Non-pigmented ciliary epithelial cell (primary cell): ENCODE measurements at places on chromosomes 7 and 10.

- no peak for DNase-seq
Observed at GRCh38 chr10:132078746-132079345, 13.1 kb downstream of the JAKMIP3 start.

DNA sequence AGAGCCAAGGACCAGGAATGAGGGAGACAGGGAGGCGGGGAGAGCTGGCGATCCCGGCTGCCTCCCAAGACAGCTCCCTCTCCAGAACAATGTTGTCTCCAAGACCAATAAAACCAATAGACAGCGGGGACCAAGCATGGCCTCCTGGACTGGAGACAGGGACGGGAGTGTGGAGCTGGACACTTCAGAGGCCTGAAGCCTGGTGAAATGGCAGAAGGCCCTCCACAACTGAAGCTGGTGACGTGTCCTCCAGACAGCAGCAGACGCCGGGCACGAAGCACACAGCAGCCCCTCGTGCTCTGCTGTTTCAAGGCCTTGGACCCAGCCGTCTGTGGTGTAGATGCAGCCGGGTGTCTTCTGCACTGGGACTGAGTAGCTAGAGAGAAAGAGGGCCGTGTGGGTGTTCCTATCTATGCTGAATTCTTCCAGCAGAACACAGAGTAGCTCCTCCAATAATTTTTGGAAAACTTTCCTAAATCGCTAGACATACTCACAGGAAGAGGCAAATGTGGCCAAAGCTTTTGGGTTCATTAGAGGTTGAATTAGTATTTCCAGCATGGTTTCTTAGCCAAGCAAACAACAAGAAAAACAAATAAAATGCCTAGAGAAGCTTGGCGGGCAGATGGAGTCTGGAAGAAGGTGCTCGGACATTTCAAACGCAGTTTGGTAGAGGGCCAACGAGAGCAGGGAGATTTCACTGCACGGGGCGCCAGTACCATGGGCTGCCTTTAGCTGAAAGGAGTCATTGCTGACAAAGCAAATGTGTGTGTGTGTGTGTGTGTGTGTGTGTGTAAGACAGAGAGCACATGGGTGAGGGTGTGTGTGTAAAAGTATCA lies 570.4 kb downstream of the TCERG1L start:
- DNase-seq, result no peak

GRCh38 chr10:22319547-22319979 lies 1.3 kb upstream of the BMI1 start:
- no peak for DNase-seq

DNA sequence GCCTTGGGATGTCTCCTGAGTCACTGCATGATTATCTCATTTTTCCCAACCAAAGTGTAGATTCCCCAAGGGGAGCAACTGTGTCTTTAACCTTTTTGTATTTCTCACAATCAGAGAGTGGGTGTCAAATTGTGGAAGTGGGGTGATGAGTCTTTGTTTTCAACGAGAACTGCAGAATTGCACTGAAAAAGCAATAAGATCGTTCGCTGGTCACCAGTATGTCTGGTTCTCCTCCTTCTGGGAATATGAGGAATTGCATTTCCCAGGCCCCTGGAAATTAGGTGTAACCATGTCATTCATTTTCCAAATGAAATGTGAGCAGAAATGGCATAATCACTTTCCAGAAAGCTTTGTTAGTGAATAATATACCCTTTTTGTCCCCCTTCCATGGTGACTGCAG lies 326.9 kb downstream of the GPAM start:
- DNase-seq, result no peak

GRCh38 chr10:95275726-95276366 lies 15.0 kb downstream of the PDLIM1 start:
- DNase-seq, result no peak

DNA sequence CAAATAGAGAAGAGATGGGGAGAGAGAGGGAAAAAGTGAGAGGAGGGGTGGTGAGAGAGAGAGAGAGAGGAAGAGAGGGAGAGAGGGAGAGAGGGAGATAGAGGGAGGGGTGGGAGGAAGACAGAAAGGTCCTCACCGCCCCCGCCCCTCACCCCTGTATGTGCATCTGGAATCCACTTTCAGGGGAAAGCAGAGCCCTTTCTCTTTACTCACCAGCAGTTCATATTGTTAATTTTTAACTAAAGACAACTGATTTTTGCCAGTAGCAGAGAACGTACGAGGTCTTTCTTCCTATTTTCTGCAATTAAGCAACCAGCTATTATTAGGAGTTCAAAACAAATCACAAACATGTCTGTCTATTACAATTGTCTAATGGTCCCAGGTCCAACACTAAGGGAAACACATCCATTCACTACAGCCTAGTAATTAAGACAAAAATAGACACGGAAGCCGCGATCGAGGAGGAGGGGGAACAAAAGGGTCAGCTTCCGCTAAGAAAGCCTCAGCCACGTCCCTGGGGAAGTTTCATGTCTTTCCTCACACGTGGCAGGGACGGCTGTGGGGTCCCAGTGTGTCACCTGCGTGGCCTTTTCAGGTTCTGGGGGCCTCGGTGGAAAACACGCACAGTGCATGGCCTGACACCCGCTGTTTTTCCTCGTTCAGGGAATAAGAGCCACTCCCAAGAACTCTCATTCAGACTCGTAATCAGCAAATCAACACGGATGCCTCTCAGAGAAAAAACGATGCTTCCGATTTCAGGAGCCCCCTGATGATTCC lies 572.0 kb downstream of the PTPRN2 start:
- no peak for DNase-seq

DNA sequence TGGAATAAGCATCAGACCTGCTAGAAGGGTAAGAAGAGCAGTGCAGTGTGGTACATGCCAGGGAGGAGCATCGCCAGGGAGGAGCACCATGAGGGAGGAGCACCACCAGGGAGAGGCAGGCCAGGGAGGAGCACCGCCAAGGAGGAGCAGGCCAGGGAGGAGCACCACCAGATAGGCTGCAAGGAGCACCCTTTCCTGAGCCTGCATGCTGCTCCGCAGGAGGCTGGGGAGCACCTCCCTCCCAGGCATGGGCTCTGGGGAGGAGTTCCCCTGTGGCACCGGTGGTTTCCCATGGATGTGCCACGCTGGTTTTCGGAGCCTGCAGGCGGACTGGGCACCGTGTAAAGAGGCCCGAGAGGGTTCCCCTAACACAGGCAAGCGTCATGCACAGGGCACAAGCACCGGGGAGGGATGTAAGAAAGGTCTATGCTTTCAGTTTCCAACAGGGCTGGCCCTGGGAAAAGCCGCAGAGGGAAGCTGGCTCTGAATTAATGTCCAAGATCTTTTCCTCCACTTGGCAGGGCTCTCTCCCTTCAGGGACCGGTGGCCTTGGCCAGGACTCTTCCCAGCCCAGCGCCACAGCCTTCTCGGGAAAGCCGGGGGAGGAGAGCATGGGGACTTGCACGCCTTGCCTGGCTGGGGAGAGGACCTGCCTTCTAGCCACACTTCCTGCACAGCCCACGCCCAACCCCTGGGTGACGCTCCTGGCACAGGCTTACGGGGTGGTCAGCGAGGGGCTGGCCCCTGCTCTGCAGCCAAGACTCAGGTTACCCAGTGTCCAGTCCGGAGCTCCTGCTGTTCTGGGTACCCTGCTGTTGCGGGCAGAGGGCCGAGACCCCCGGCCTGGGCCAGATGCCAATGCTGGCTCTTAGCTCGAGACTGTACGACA lies 11.5 kb upstream of the GPER1 start:
- DNase-seq, result no peak

GRCh38 chr10:114131094-114131493 lies 42.9 kb downstream of the CCDC186 start:
- DNase-seq, result no peak

DNA sequence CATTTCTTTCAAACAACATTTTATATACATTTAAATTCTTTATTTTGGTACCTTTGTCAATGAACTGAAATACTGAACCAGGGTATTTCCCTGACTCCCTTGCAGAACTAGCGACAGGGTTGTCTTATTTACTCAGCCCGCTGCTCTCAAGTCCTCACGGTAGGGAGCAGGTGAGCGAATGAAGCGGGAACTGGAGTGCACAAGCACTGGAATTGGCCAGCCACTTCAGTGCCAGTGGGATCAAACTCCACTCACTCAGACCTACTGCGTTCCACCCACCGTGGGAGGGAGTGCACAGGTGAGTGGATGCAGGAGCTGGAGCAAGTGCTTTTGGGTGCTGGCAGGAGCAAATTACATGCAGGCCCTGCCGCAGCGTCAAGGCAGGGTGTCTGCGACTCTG lies 28.1 kb upstream of the NEUROD6 start:
- DNase-seq, result no peak

GRCh38 chr7:95026421-95027072 lies 119.2 kb downstream of the PPP1R9A start:
- no peak for DNase-seq

- DNase-seq, result no peak
Observed at GRCh38 chr7:8411103-8411502, 22.3 kb upstream of the NXPH1 start.

DNA sequence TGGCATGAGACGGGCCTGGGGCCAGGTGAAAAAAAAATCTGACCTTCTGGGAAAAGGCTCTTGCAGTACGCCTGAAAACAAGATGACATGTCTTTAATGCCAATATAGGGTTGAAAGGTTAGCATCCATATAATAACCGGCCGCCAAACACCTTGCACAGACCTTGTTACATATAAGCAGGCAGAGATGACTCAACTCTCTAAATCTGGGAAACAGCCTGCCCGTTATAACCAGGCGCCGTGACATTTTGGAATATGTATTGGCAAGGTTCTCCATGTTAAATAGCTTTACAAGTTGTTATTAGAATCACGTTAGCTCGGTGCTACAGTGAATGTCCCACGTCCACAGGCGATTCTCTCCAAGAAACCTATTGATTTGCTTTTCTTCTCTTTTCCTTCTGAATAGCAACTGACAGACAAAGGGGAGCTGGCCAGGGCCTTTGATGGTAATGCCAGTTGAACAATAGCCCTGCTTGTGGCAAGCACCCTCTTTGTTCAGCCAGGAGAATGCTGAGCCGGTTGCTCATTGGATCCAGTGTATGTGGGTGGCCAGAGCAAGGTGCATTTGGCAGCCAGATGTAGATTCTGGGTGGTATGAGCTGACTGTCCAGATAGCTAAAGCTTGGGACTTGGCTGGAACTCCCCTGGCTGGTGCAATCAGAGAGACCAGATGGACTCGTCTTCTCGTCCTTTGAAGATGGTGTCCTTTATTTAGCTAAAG lies 80.1 kb upstream of the AUTS2 start:
- no peak for DNase-seq

- no peak for DNase-seq
Observed at GRCh38 chr10:90047243-90047729, 345.9 kb downstream of the KIF20B start.

DNA sequence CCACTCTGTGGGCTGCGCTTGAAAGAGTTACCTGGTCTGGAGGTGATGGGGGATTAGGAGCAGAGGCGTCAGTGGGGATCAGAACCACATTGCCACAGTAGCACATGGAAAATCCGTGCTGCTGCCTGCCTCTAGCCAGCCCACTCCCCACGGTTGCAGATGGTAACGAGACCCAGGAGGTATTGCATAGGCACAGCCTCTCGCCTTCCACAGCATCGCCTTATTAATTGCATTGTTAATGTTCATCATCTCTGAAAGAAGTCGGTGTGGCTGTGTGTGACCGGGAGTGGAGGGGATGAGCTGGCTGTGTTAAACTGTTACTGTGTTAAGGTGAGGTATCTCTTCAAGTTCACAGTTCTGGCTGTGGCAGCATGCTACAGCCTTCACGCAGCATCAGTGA lies 35.2 kb upstream of the LRRC4 start:
- DNase-seq, result no peak

DNA sequence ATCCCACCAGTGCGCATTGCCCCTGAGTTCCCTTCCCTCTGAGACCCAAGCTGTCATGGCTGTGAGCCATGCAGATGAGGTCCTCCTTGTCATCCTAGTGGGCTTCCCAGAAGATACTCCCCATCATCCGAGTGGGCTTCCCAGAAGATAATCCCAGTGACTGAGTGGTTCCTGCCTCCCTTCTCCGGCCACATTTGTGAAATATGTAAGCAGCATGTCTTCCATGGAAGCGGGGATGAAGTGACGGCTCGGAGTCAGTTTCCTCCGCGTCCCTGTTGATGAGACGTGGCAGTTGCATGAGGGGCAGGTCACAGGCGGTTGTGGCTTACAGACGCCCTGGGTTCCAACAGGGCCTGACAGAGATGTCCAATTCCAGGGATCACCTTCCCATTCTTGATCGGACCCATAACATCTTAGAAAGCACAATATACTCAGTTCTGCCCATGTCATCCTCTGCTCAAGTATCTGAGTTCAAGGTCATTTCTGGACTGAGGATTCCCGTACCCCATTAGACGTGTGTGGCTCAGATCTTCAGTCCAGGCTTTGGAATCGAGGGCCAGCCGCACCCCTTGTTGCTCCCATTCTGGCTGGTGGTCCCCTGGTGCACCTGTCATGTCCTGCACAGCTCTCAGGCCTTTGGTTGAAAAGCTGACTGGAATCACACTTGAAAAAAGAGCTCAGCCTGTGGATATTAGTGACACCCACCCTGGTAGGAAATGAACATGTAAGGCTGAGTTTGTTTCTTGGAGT lies 166.9 kb downstream of the PTPRN2 start:
- no peak for DNase-seq

- DNase-seq, result no peak
Observed at GRCh38 chr10:61749291-61749690, 86.6 kb downstream of the CABCOCO1 start.

- no peak for DNase-seq
Observed at GRCh38 chr7:129434675-129435318, 565 bp downstream of the STRIP2 start.

GRCh38 chr7:96330193-96330592 lies 8.3 kb upstream of the SLC25A13 start:
- DNase-seq, result no peak

DNA sequence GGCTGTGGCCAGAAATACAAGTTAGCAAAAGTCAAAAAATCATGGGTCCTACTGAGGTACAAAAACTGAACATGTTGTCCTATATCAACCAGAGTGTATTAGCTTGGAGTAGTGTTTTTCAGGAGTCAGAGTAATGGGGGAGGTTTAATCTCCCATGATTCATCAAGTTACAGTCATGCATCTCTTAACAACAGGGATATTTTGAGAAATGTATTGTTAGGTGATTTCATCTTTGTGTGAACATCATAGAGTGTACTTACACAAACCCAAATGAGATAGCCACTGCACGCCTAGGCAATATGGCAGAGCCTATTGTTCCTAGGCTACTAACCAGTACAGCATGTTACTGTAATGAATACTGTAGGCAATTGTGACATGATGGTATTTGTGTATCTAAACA lies 14.9 kb upstream of the TES start:
- DNase-seq, result no peak

DNA sequence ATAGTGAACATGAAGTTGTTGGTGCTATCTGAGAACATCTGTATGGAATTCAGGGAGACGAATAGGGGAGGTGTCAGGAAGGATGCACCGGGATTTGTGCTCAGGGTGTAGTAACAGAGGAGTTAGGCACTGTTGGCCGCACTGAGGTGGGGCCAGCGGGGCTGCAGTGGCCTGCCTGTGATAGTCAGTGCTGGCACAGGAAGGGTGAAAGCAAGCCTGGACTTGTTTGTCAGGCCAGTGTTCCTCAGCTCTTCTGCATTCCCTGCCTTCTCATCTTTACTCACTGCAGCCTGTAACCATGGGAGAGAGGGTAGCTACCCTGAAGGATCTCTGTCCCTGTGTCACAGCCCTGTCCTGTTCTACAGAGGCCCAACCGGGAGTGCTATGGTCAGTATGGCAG lies 81.3 kb downstream of the SH2D4B start:
- DNase-seq, result no peak
